ENCODE measurements at places on chromosomes 12 and 14.

DNA sequence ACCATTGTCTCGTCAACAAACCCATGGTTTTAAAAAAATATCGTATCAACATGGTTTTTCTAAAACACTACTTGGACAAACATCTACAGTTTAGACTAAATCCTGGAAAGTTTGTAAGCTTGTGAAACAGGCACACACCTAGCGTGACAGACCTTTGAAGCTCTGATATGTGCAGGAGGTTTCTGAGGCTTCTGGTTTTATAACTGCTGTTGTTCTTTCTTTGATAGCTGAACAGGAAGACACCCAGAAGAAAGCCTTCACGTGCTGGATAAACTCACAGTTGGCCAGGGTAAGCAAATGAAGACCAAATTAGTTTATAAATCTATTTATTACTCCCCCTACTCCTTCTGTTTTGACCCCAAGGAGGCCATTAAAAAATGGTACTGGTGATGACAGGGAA is 87.6 kb downstream of the SYNE2 start:
- no peak for DNase-seq

- DNase-seq: peak; percentile 20
Measured at GRCh38 chr12:62190689-62191490, 69.3 kb upstream of the USP15 start.

DNA sequence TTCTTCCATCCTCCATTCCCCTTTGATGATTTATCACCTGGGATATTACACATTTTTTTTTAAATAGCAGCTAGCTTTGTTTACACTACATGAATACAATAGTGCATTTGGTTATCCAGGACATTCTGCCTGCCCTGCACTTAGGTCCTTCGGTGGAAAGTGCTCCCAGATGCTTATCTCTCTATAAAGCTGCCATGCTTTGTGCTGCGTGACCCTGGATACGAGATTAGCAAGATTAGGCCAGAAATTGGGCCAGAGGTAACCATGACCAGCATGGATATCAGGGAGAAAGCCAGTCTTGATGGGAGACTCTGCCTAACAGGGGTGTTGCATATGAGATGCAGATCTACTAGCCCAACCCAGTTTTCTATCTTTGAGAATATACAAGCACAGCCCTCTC is 12.1 kb upstream of the KRT83 start:
- no peak for DNase-seq

- DNase-seq: no peak
Measured at GRCh38 chr14:65933400-65934069, 521.0 kb downstream of the FUT8 start.

GRCh38 chr12:97681612-97682504 is 219.3 kb downstream of the RMST start:
- no peak for DNase-seq

GRCh38 chr12:89513544-89513943 is 11.1 kb downstream of the GALNT4 start:
- DNase-seq: no peak

- no peak for DNase-seq
Measured at GRCh38 chr12:30100741-30101140, 317.0 kb upstream of the TMTC1 start.

GRCh38 chr14:68380329-68380741 is 412.5 kb downstream of the ZFP36L1 start:
- no peak for DNase-seq

GRCh38 chr12:132604668-132605441 is 5.5 kb downstream of the LRCOL1 start:
- no peak for DNase-seq

GRCh38 chr14:75262641-75263040 is 16.0 kb upstream of the FOS start:
- DNase-seq: no peak

Data from stimulated activated CD4-positive, alpha-beta T cell treated with anti-CD3 and anti-CD28 coated beads, Interleukin-2, amount 100 ng/mL, for 24 hours (primary cell).